NCI-H187 treated with DMSO at 0.1 percent for 48 hours (cell line): ENCODE measurements at places on chromosomes 12 and 14.
A peak's percentile ranks its signal among the peaks of the same experiment; 100 is the strongest.

DNA sequence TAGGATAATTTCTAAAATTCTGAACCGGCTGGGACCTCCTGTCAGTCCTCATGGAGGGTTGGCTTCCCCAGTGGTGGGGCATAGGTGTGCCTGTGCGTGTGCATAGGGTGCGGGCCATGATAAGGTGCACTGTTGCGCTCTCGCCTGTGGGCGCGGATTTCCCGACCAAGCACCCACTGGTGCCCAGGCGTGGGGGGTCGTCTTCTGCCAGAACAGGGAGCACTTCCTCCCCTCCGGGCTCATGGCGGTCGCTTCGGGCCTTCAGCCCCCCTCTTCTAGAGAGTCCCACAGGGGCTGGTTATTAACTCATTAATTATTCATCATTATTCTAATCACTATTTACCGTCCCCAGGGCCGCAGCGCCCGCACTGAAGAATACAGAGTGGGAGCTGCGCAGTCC lies 2.8 kb downstream of the C1QL4 start:
- DNase-seq: no peak

GRCh38 chr12:89038831-89039512 lies 313.3 kb downstream of the DUSP6 start:
- no peak for DNase-seq

DNA sequence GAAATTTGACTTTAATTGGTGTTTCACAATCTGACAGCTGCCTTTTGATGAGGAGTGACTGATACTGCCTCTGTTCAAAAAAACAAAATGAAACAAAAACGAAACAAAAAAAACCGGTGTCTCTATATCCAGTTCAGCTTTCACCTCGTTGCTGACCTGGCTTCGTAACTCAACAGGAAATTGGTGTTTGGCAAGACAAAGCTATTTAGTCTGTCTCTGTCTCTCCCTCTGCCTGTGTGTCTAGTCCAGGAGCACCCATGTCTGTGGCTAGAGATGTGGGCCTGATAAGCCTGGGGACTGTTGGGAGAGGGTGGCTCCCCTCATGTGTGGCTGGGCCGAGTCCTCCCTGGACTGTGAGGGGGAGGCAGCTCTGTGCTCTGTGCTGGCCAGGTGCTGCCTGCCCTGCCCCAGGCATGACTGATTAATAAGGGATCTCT lies 11.3 kb downstream of the CACNA1C start:
- no peak for DNase-seq

GRCh38 chr12:1880876-1881275 lies 37.6 kb downstream of the CACNA2D4 start:
- DNase-seq: no peak

DNA sequence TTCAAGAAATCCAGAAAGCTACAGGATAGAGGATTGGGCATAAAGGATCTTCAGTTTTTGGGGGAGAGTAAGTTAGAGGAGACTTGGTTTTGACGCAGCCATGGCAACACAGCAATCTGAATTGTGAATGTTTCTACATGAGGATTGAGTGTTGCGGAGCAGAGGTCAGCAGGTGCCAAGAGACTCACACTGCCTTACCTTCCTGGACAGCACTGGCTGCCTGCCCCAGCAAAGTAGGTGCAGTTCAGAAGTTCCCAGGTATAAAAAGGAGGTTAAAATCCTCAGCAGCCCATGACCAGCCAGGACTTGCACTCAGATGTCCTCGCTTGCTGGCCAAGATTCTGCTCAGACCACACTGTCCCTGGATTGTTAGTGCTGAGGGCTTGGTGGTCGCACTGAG lies 371.1 kb downstream of the DPF3 start:
- DNase-seq: no peak

- no peak for DNase-seq
These were observed 218.7 kb upstream of the NOS1 start for GRCh38 chr12:117580015-117580717.

GRCh38 chr12:128976120-128976738 lies 123.0 kb downstream of the GLT1D1 start:
- peak; percentile 41 for DNase-seq

DNA sequence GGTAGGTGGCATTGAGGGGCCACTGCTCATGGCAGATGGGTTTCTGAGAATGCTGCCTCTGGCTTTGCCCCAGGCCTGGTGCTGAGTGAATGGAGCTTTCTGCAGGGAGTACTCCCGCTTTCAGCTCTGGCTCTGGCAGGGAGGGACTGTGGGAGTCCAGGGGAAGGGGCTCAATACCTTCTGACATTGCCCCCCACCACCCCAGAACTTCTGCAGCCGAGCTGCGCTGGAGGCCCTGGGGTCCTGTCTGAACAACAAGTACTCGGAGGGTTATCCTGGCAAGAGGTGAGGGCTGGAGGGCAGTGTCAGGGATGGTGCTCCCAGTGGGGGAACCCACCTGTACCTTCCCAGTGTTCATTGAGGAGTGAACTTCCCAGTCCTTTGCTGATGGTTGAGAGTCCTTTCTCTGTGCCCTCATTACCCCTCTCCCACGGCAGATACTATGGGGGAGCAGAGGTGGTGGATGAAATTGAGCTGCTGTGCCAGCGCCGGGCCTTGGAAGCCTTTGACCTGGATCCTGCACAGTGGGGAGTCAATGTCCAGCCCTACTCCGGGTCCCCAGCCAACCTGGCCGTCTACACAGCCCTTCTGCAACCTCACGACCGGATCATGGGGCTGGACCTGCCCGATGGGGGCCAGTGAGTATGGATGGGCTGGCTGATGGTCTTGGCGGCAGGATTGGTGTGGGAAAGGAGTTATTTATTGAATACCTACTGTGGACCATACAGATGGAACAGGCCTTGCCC lies 1.9 kb downstream of the SHMT2 start:
- no peak for DNase-seq

DNA sequence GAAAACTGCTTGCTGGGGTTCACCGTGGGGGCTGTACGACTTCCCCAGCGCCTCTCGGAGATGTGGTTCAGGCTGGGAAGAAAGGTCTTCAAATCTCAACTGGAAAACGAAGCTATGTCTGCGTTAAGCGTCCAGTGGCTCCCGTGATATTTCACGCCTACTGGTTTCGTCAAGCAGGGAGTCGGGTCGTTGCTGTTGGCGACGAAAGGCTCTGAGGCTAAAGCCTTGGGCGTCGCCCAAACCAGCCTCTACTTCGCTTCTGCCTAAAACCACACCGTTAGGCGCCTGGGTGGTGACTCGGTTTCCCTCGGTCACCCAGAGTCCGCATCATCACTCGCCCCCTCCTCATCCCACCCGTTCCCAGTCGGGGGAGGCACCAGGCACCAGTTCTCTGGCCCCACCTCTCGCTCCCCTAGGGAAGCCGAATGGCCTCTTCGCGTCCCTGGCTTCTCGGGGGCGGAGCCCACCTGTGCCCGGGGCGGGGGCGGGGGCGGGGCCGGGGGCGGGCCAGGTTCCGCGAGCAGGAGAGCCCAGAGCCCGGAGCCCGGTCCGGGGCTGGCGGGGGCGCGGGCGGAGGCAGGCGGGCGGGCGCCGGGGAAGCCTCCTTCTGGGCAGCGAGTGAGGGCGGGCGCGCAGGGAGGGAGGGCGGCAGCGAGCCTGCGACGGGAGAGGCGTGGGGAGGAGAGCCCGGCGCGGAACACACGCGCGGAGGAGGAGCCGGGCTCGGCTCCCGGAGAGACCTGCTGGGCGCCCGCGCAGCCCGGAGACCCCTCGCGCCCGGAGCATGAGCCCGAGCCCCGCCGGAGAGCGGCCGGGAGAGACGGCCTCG lies at the start of gene B4GALNT3:
Gene B4GALNT3 (plus strand): TSS at position 510 of the 829 bp plus-strand sequence. CDS start 438 bp downstream, outside the sequence.
- no peak for DNase-seq

GRCh38 chr14:73973497-73973896 lies 23.4 kb downstream of the COQ6 start:
- DNase-seq: peak; percentile 16

GRCh38 chr12:123713398-123713797 lies 1.2 kb downstream of the ATP6V0A2 start:
- DNase-seq: no peak

- no peak for DNase-seq
These were observed 206.4 kb upstream of the GZMB start for GRCh38 chr14:24840204-24840893.

DNA sequence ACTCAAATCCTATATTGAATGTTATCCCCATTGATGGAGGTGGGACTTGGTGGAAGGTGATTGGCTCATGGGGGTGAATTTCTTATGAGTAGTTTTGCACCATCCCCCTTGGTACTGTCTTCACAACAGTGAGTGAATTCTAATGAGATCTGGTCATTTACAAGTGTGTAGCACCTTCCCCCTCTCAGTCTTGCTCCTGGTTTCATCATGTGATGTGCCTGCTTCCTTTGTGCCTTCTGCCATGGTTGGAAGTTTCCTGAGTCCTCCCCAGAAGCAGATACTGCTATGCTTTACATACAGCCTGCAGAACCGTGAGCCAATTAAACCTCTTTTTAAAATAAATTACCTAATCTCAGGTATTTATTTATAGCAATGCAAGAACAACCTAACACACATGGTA lies 302.4 kb upstream of the KITLG start:
- no peak for DNase-seq

DNA sequence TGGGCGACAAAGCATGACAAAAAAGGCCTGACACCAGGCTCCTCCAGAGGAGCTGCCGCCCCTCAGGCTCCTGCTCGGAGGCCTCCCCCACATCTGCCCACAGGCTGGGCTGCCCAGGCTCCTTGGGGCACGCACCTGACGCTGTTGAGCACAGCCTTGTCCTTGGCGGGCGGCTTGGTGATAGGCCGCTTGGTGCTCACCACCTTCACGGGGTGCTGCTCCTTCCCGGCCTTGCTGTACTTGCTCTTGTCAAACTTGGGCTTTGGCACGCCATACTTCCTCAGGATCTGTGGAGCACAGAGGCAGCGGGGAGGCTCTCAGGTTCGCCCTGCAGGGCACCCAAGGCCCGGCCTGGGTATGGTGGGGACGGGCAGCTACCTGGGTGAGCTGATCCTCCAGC lies 53.4 kb downstream of the TRAFD1 start:
- no peak for DNase-seq

DNA sequence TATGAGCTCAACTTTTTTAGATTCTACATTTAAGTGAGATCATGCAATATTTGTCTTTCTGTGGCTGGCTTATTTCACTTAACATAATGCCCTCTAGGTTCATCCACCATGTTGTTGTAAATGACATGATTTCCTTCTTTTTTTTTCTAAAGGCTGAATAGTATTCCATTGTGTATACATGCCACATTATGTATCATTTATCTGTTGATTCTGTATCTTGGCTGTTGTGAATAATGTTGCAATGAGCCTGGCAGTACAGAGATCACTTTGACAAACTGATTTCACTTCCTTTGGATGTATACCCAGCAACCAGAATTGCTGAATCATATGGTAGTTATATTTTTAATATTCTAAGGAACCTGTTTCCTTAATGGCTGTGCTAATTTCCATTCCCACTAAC lies 19.1 kb downstream of the FBXW8 start:
- no peak for DNase-seq

DNA sequence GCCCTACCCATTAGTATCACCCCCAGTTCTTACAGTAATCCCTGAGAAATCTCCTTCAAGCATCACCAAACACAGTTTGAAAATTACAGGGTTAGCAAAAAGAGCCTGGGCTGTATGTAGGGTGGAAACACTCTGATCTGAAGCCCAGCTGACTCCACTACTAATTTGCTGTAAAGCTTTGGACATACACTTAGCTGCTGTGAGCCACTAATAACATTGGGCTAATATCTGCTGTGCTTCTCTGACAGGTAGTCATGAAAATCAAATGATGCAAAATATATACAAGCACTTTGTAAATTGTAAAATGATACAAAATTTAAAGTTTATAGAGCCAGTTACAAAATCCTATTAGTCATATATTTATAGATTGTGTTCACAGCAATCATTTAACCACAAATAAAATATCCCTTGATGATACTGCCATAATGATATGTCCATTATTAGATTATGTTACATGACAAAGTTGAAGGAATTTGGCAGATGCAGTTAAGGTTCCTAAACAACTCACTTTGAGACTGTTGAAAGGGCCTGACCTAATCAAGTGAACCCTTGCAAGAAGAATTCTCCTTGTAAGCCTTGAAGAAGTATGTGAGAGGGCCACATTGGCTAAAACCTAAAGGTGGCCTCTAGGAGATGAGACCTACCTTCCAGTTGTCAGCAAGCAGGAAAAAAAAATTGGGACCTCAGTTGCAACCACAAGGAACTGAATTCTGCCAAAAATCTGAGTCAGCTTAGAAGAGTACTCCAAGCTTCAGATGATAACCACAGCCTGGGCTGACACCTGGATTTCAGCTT lies 19.0 kb downstream of the TWF1 start:
- no peak for DNase-seq

- no peak for DNase-seq
These were observed 80.2 kb downstream of the VCPKMT start for GRCh38 chr14:50036211-50036610.

DNA sequence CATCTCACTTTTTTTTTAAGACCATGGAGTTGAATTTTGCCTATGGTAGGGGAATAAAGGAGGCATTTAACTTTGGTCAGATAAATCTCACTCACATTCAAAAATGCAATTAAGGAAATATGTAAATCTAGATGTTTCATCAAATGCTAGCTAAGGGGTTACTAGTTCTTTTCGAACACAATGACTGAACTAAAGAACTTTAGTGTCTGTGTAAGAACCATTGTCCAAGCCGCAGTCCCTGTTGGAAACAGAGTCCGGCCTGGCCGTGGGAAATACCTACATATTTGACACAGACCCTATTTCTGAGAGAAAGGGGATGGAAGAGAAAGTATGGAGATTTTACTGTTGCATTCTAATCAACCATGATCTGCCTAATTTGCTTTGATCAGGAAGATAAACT lies 17.4 kb downstream of the LGR5 start:
- no peak for DNase-seq

DNA sequence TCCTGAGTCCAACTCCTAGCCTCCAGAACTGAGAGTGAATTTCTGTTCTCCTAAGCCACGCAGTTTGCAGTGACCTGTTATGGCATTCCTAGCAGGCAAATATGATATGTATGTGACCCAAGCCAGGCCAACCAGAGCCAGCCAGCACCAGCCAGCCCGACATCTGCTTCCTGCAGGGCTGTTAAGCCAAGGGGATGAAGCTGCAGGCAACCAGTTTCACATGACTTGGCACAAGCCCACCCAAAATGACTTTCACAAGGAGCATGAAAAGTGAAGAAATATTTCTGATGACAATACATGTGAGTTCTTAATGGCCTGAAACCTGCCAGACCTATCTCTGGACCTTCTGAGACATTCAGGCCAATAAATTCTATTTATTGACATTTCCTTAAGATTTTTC lies 68.1 kb downstream of the ITPK1 start:
- DNase-seq: no peak

- DNase-seq: no peak
These were observed 17.9 kb upstream of the PTGR2 start for GRCh38 chr14:73833530-73834260.

DNA sequence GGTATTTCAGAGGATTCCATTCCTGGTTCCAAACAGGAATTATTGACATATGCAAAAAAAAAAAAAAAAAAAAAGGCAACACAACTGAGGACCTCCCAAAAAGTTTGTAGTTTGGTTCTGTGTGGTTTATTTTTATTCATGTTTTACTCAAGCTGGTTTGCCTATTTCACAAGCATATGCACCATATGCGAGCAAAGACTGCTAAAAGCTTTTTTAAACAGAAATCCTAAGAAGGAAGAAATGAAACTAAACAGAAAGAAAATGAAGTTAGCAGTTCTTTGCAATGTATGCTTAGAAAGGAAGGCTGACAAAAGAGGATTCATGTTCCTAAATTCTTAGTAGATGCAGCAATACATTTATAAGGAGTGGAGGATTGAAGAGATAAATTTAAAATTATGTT lies 487.6 kb upstream of the FLRT2 start:
- no peak for DNase-seq

GRCh38 chr12:20211981-20212421 lies 156.3 kb upstream of the PDE3A start:
- DNase-seq: no peak
